Activated CD8-positive, alpha-beta T cell treated with anti-CD3 and anti-CD28 coated beads, Interleukin-2, amount 10 ng/mL, durations not matched to agents 7 days and 5 days (primary cell): ENCODE measurements at places on chromosomes 7 and 10. TPM values are rescaled to one million over a fixed set of nuclear protein-coding genes. Genes with fewer than 3 reads are reported as not detected.

GRCh38 chr7:12518920-12519681 lies 51.4 kb upstream of the SCIN start:
- no peak overlapping the region for H3K4me3 ChIP-seq
- no peak for DNase-seq
- no peaks in the 10 kb centered on the region for H3K36me3 ChIP-seq
- no peaks in the 10 kb centered on the region for H3K4me1 ChIP-seq
- no peak overlapping the region for H3K27ac ChIP-seq

KLLN gene
- total RNA-seq, result 0.79 TPM

RGS10 gene
- 166 TPM for total RNA-seq

- H3K27me3 ChIP-seq, result no peaks in the 10 kb centered on the region
- peaks cover 12% of the 10 kb centered on the region for H3K4me1 ChIP-seq
- no peak overlapping the region for H3K4me3 ChIP-seq
- DNase-seq, result no peak
- no peaks in the 10 kb centered on the region for H3K36me3 ChIP-seq
These were observed 136.0 kb upstream of the NAMPT start for GRCh38 chr7:106420736-106421135.

DNA sequence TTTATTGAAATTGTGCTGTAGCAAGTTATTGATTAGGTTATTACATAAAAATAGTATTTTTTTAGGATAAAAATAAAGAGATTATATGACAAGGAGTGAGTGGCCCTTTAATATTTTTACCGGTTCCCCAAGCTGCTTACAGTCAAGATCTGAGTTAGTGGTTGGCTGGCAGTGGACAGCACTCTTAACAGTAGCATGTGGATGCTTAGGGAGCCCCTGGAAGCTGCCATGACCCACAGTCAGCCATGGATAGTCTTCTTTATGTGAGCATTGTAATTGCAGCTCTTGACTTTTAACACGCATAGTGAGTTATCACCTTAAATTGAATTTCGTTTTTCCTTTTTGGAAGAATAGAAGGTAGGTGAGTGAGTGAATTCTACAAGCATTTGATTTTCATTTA lies 22.1 kb downstream of the RAB18 start:
- no peaks in the 10 kb centered on the region for H3K27me3 ChIP-seq
- DNase-seq, result no peak
- H3K4me3 ChIP-seq, result no peak overlapping the region
- no peak overlapping the region for H3K27ac ChIP-seq
- peaks cover 58% of the 10 kb centered on the region for H3K4me1 ChIP-seq
- H3K36me3 ChIP-seq, result peaks cover 27% of the 10 kb centered on the region

DNA sequence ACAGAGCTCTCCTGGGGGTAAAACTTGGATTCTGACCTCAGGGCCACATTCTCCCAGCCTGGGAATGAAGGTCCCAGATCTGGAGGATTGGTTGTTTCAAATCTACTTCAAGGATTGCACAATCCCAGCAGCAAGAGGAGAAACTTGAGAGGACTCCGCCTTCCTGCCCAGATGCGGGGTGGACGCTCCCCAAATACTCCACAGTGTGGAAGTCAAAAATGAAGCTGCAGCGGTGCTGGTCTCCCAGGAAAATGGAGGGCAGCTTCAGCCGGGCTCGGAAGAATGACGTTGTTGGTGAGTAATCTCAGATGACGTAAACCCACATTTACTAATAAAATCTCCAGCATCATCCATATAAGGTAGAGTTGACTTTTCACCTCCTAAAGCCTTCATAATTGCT lies 31.5 kb upstream of the PPP2R2D start:
- no peak for DNase-seq
- H3K27ac ChIP-seq, result no peak overlapping the region
- no peaks in the 10 kb centered on the region for H3K36me3 ChIP-seq
- H3K4me1 ChIP-seq, result no peaks in the 10 kb centered on the region
- no peak overlapping the region for H3K4me3 ChIP-seq

HYCC1 gene
- total RNA-seq, result 79.6 TPM

DNA sequence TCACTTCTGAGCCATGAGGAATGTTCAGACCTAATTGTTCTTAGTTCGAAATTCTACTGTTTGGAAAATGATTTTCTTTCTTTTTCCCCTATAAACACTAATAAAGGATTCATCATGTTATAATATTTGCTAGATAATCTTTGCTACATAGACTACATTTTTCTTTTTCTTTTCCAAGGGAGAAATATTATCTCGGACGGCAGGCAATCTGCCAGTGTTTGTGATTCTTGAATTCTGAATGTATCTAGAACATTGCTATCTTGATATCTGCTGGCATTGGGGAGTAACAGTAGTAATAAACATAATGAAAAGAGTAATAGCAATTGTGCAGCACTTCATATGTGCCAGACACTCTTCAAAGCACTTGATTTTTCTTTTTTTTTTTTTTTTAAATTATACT lies 107.7 kb upstream of the ZNF32 start:
- H3K4me1 ChIP-seq, result peaks cover 13% of the 10 kb centered on the region
- no peaks in the 10 kb centered on the region for H3K36me3 ChIP-seq
- no peaks in the 10 kb centered on the region for H3K27me3 ChIP-seq
- H3K4me3 ChIP-seq, result no peak overlapping the region

DNA sequence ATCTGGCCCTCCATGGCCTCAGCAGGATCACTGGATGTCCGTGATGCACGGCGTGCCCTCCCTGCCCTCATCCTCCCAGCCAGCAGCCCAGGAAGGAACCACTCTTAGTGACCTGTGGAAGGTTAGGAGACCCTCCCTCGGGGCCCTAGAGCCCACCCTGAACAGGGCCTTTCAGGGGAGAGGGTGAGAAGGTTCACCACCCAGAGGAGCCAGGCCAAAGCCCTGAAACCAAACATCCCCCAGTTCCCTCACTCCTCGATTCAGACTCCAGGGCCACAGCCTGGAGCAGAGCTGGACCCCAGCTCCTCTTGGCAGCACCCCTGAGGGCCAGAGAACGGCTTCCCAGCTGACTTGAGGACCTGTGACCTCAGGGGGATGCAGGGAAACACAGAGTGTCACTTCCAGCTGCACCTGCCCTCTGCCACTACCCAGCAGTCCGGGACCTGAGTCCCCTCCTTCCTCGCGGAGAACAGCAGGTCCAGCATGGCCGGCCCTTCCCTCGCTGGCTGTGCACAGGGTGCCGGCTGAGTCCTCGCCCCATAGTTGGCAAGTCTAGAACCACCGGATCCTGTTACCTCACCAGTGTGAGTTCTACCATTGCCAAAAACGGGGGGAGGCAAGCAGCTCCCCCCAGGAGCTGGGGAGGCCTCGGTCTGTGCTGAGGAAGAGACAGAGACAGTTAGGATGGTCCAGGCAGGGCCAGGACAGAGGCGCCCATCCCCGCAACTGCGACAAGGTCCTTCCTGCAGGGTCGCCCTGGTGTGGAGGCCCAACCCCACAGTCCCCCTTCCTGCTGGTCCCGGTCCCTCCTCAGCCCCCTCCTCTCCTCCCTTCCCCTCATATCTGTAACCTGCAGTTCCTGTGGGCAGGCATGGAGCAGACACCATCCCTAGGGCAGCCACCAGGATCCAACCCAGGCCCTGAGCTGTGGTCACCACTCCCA lies 158.6 kb downstream of the NRF1 start:
- H3K4me3 ChIP-seq, result no peak overlapping the region
- no peak for DNase-seq
- H3K27me3 ChIP-seq, result no peaks in the 10 kb centered on the region
- H3K36me3 ChIP-seq, result no peaks in the 10 kb centered on the region
- no peak overlapping the region for H3K27ac ChIP-seq
